Esophagus (tissue), 2 donors: ENCODE measurements at places on chromosomes 1 and 21. TPM values are rescaled to one million over a fixed set of nuclear protein-coding genes. Genes with fewer than 3 reads are reported as not detected.

HIVEP3 gene
- 2.7 TPM for polyA plus RNA-seq

BOLA1 gene
- 20.6 TPM for polyA plus RNA-seq

FAM72B gene
- polyA plus RNA-seq: 1.3 TPM

TSPAN1 gene
- 2.3 TPM for polyA plus RNA-seq

ERICH3 gene
- under 0.01 TPM for polyA plus RNA-seq

SLC45A1 gene
- polyA plus RNA-seq: 1.1 TPM

PTCH2 gene
- 0.71 TPM for polyA plus RNA-seq

ALPL gene
- polyA plus RNA-seq: 2.7 TPM

DENND1B gene
- 3.4 TPM for polyA plus RNA-seq

PDC gene
- polyA plus RNA-seq: not detected

CD101 gene
- polyA plus RNA-seq: 2.9 TPM

KRTAP10-5 gene
- polyA plus RNA-seq: not detected

DDR2 gene
- polyA plus RNA-seq: 4.0 TPM

LCE3D gene
- 546 TPM for polyA plus RNA-seq

GPR89A gene
- polyA plus RNA-seq: 9.5 TPM

LRRIQ3 gene
- polyA plus RNA-seq: 0.26 TPM

C8B gene
- not detected for polyA plus RNA-seq

MTX1 gene
- 51.4 TPM for polyA plus RNA-seq

PIGR gene
- 1.2 TPM for polyA plus RNA-seq

LAPTM5 gene
- 15.5 TPM for polyA plus RNA-seq

EFCAB7 gene
- 2.8 TPM for polyA plus RNA-seq

VTCN1 gene
- not detected for polyA plus RNA-seq

TTC24 gene
- polyA plus RNA-seq: 0.08 TPM

GRIK1 gene
- 0.01 TPM for polyA plus RNA-seq

GIPC2 gene
- polyA plus RNA-seq: 0.96 TPM

AADACL3 gene
- not detected for polyA plus RNA-seq

DAB1 gene
- polyA plus RNA-seq: not detected

COL24A1 gene
- polyA plus RNA-seq: 0.16 TPM

C1orf226 gene
- 2.2 TPM for polyA plus RNA-seq

LEFTY1 gene
- polyA plus RNA-seq: 0.02 TPM

CLCN6 gene
- polyA plus RNA-seq: 4.9 TPM

CTSK gene
- 5.7 TPM for polyA plus RNA-seq

TTC22 gene
- polyA plus RNA-seq: 92.9 TPM

PLA2G2C gene
- 0.14 TPM for polyA plus RNA-seq

S100B gene
- 2.3 TPM for polyA plus RNA-seq
